Right atrium auricular region (tissue), 2 donors: ENCODE measurements at places on chromosomes 1 and 21. TPM values are rescaled to one million over a fixed set of nuclear protein-coding genes. Genes with fewer than 3 reads are reported as not detected.

DNA sequence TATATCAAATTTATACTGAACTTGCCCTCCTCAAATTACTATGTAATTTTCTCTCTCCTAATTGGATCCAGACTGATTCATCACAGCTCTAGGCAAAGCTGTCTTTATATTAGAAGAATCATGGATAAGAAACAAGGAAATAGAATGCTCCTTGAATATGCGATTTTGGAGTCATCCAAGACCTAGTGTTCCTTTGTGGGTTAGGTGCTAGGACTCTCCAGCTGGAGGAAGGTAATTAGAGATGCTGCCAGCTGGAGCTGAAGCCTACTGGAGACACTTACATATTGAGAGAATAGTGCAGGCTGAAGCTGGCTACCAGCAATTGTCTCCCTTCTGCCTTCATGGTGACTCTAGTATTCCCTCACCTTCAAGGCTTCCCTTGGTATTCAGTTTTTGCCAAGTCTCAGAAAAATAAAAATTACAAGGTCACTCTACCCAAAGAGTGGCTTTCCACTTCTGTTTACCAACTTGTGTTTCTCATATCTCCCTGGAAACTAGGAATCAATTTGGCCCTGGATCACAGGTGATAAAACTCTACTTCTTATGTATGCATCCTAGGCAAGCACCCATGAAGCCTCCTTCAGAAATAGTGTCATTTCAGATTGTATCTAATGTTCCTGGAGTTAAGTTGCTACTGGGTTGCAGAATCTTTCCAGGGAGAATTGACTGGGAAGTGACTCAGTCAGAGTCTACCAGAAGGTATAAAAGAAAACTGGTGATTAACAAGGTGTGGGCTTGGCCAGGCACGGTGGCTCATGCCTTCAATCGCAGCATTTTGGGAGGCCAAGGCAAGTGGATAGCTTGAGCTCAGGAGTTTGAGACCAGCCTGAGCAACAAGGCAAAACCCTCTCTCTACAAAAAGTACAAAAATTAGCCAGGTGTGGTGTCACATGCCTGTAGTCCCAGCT is 24.4 kb upstream of the DOCK7 start:
- H3K36me3 ChIP-seq = no peaks in the 10 kb centered on the region
- no peaks in the 10 kb centered on the region for H3K4me1 ChIP-seq
- DNase-seq = no peak
- no peak overlapping the region for H3K27ac ChIP-seq
- no peak overlapping the region for H3K4me3 ChIP-seq

- peak; percentile 78 for DNase-seq
- no peak overlapping the region for H3K27ac ChIP-seq
- H3K27me3 ChIP-seq = no peaks in the 10 kb centered on the region
- H3K36me3 ChIP-seq = no peaks in the 10 kb centered on the region
- H3K4me3 ChIP-seq = no peak overlapping the region
Observed at GRCh38 chr1:182149411-182149965, 88.0 kb upstream of the ZNF648 start.

GRCh38 chr1:27763358-27763757 is 9.7 kb upstream of the STX12 start:
- no peak overlapping the region for H3K27ac ChIP-seq
- H3K4me1 ChIP-seq = no peaks in the 10 kb centered on the region
- no peak for DNase-seq

DMBX1 gene
- not detected for total RNA-seq
